Right hindlimb (tissue), 1 donor: ENCODE measurements at places on chromosomes 6 and 20.

DNA sequence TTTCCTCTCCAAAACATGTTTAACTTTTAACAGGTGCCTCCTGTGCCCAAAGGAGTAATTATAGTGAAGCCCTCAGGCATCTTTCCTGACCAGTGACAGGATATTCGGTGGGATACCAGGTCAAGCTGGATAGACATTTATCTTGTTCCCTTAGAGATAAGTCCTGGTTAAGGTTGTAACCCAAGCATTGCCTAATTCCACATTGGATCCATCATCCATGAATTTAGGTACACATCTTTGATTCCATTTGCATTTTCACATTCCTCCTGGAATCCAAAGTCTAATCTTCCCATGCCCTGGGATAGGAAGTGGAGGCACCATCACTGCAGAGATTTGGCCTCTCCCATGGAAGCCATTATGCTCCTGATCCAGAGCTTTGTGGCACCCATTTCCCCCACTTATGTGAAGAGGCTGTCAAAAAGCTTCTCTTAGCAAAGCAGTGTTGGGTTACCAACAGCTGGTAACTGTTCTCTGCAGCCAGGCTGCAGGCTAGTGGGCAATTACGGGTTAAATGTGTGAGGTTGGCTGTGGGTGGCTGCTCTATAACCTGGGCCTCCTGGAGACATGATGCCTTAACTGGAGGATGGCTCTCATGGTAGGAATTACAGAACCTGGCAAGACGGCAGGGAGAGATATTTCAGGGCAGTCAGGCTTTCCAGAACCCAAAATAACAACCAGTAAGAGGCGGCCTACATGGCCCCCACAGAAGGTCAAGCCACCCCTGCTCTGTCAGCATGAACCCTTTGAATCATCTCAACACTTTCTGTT lies 96.9 kb upstream of the VGLL2 start:
- DNase-seq: no peak

DNA sequence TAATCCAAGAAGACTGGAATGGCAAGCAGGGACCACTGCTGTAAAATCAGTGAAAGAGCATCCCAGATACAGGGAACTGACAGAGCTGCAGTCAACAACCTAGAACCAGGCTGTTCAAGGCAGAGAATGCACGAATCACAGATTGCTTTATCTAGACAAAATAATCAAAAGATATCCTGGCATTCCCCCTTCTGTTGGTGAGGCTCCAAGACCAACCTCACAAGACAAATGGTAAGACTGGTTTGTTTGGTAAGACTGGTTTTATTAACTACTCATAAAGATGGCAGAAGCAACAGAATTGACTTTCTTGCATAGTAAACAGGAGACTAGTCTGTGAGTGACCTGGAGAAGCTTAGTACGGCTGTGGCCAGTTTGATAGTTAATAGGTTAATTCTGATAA lies 88.8 kb upstream of the AHI1 start:
- DNase-seq: no peak

GRCh38 chr6:79778816-79779215 lies 147.7 kb downstream of the SH3BGRL2 start:
- DNase-seq: no peak

DNA sequence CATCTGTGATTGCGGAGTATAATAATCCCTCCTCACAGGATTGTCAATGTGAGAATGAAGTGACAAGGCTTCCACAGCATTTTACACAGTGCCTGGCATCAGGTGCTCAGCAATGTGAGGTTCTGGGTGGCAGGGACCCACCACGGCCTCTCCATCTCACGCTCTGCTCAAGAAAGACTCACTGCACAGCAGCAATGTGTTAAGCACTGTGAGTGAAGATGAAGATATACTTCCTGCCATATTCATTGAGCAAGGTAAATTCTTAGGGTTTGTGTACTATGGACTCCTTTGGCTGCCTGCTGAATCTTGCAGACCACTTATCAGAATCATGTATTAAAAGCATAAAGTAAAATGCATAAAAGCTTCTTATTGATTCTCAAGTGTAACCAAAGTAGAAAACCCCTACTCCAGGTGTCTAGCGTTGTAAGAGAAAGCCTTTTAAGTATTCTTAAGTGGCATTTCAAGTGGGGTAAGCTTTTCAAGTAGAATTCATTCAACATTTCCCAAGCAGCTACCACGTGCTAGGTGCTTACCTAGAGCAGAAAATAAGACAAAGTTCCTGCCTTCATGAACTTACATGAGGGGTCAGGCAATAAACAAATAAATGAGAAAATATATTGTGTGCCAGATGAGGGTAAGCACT lies 17.0 kb upstream of the MEP1A start:
- no peak for DNase-seq

DNA sequence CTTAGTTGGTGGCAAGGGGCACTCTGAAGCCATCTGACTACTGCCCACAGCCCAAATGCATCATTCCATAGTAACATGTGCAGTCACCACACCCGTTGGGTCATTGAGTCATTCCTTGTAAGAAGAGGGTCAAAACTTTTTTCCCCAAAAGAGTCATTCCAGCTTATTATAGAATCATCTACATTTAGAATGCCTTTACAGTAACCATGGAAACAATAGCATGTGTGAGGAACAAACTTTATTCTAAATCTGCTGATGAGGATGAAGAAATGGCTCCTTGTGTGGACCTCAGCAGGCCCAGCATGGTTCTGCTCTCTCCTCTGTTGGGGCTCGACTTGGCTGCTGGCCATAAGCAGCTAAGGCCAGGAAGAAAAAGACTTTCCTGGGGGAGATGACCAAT lies 111.2 kb upstream of the PTPRT start:
- DNase-seq: no peak

DNA sequence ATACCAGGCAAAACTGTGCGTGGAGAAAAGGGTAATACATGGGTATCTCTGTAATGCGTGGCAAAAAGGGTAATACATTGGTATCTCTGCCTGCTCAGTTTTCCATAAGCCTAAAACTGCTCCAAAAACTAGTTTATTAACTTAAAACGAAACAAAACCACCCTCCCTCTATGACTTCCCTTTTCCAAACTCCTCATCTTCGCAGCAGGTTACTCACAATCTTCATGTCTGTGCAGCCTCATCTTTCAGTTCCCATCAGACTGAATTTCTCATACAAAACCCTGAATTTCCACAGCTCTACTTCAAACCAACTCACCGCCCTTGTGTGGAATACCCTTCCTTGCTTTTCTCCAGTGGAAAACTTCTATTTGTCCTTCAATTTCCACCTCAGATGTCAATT lies 199.4 kb downstream of the PHACTR1 start:
- no peak for DNase-seq

DNA sequence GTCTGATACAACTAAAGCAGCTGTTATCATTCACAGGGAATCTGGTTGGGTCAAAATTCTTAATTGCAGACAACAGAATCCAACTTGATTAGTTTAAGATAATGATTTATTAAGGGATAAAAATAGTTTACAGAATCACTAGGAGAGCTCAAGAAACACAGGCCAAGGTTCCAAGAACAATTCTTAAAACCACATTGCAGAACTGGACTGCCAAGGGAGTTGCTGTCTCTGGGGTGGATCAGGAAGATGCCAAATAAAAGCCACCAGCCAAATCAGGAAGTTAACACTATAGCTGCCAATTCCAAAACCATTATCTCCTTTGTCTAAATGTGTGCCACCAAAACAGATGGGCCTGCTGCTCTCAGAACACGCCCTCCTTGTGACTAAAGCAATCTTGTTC lies 53.7 kb downstream of the NUDT3 start:
- DNase-seq: no peak

DNA sequence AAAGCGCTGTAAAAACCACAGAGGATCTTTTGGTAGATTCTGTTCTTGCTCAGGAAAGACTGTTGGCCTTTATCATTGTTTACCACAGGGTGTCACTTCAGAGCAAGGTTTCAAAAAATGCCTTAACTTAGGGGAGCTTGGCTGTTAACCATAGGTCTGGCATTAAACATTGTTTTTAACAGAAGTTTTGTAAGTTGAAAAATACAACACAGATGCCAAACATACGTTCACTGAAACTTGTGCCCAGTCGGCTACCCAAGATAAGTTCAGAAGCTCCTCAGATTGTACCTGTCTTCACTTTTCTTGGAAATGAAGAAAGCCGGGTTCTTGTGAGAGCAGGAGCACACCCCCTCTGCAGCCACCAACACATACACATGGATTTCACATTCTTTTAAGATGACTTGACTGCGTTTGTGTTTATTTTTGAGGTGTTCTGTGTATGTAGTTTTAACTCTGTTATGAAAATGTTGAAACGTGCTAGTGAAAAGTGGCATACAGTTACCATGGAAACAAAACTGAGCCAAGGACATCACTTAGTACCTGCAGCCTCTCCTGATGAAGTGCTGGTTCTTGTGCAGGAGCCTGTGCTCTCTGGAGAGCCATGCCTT lies 64.9 kb downstream of the SYCP2L start:
- DNase-seq: no peak

- DNase-seq: no peak
Observed at GRCh38 chr6:2258112-2258511, 12.7 kb upstream of the GMDS start.

GRCh38 chr20:2234598-2235191 lies 61.1 kb upstream of the TGM3 start:
- DNase-seq: peak; percentile 43

- DNase-seq: no peak
Observed at GRCh38 chr6:139914910-139915309, 540.5 kb upstream of the CITED2 start.

DNA sequence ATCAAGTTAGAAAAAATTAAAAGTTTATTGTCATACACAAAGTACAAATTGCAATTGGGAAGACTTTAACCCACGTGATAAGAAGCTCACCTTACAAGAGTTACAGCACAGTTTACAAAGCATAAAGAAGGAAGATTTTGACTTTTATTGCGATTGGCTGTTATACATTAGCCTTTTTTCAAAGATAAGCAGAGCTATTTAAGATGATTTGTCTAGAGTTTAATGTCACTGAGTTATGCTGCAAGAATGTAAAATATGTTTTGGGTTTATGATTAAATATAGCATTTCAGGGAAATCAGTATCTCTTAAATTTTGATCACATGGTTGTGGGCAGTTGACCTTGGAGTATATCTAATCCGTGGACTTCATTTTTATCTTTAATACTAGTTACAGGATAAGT lies 664.2 kb upstream of the PTCHD4 start:
- no peak for DNase-seq

- no peak for DNase-seq
Observed at GRCh38 chr6:96522465-96523009, 931 bp downstream of the UFL1 start.

DNA sequence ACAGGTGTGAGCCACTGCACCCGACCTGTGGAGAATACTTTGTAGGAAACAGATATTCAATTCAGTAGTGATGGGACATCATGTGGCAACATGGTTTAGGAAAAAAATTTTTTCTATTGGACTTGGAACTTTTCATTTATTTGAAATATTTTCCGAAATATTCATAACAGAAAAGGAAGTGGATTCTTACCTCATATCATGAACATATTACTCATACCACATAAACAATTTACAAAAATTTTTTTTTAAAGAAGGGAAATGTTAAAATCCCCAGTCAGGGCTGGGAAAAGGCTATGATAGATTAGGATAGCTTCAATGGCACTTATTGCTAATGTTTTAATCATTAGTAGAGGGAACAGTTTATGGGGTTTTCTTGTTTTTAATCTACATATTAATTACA lies 6.8 kb upstream of the ALDH8A1 start:
- no peak for DNase-seq

DNA sequence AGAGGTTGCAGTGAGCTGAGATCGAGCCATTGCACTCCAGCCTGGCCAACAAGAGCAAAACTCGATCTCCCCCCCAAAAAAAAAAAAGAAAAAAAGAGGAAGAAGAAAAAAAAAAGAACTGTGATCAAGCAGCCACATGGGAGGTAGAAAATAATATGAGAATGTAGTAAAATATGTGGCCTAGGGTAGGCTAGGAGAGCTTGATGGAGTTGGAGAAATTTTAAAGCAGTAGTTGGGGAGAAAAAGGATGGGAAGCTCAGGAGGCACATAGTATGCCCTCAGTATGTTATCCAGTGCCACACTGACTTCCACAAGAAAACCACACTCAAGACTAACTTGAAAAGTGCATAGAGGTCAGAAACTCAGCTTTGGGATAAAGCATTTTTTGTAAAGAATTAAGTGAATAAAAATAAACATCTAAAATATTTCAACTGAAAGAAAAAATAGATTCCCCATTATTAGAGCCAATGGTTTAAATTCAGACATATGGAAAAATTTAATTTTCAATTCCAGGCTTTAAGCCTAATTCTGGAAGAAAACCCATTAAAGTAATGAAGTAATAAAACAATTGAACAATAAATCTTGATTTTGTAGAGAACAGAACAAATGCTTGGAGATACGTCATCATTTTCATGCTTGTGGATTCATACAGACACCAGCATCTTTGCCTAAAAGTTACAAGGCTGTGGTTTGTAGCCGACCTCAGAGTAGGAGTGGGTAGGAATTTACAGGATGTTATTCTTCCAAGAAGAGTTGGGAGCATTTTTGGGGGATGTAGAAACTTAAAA lies 34.7 kb downstream of the PLEKHG1 start:
- no peak for DNase-seq

- no peak for DNase-seq
Observed at GRCh38 chr20:61140576-61140975, 111.5 kb upstream of the CDH4 start.

GRCh38 chr6:155493026-155493693 lies 37.5 kb upstream of the NOX3 start:
- no peak for DNase-seq
